Left ventricle myocardium superior (tissue), 1 donor: ENCODE measurements at places on chromosomes 6 and 20.

DNA sequence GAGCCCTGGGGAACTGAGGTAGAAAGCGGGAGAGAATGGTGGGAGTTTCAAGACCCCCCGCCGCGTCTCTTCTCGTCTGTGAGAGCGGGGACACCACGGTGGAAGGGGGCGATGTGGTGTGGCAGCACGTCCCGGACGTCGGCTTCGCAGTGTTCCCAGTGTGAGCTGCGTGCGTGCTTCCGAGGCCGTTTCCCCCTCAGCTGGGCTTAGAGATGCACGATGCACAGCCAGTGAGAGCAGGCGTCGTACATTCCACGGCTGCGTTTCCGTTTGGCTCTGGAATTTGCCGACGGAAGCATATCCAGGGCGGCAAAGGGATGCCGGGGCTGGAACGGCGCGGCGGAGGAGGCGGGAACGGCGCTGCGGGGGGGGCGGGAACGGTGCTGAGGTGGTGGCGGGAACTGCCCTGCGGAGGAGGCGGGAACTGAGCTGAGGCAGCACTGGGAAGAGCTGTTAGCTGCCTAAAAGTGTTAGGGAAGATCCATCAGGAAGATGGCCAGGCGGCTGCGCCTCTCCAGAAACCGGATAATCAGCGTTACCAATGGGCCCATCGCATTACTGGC lies 37.7 kb downstream of the KIF25 start:
- DNase-seq, result peak; percentile 79

GRCh38 chr6:131040866-131041265 lies 22.2 kb downstream of the EPB41L2 start:
- DNase-seq, result no peak

DNA sequence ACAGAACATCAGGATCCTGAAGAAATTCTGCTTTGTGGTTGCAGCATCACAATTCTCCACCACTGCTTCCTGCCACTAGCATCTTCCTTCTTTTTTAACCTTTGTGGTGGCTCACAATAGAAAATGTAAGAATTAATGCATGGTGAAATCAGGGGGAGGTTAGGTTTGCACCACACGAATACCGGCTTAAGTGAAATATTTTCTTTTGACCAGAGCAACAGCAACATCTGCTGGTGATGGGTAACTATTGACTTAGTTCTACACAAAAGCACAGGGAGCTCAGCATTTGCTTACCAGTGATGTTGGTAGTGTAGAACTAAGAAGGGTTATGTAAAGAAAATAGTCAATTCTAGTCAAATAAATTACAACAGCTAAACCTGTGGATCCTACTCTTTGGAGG lies 280.5 kb downstream of the SYNE1 start:
- no peak for DNase-seq

DNA sequence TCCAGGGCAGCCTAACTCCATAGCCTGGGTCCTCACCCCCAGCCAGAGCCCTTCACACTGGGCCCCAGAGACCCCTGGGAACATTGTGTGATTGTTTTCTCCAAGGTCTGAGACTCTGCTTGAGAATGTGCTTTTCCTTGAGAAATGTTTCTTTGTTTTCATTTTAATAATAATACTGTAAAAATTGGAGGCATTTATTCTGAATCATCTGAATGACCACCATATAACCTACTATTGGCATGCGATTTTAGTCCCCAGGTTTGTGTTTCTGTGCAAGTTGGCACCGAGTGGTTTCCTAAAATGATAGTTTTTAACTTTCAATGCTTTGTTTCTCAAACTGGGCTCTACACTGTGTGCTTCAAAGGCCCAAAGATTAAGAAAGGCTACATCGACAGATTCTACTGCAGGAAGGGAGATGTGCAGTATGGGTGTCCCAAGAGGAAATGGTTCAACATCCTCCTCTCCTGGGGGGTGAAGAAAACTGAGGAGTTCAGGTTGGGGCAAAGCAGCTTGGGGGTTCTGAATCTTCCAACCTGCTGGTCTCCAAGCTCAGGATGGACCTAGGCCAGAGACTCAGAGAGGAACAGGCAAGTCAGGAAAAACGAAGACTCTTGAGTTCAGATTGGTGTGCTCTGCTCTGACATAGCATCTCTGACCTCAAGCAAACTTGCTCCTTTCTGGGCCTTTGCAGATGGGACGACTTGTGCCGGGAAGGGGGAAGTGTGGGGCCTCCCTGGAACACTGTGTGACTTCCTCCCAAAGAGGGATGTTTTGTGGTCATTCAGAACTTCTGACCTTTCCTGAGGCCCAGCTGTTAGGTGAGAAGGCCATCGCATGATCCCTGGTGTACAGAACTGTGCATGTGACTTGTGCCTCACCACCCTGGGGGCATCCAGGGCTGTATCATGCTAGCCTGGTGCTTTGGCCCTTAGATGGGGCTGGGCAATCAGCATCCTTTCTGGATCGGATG lies 31.0 kb downstream of the DAAM2 start:
- DNase-seq, result peak; percentile 64

DNA sequence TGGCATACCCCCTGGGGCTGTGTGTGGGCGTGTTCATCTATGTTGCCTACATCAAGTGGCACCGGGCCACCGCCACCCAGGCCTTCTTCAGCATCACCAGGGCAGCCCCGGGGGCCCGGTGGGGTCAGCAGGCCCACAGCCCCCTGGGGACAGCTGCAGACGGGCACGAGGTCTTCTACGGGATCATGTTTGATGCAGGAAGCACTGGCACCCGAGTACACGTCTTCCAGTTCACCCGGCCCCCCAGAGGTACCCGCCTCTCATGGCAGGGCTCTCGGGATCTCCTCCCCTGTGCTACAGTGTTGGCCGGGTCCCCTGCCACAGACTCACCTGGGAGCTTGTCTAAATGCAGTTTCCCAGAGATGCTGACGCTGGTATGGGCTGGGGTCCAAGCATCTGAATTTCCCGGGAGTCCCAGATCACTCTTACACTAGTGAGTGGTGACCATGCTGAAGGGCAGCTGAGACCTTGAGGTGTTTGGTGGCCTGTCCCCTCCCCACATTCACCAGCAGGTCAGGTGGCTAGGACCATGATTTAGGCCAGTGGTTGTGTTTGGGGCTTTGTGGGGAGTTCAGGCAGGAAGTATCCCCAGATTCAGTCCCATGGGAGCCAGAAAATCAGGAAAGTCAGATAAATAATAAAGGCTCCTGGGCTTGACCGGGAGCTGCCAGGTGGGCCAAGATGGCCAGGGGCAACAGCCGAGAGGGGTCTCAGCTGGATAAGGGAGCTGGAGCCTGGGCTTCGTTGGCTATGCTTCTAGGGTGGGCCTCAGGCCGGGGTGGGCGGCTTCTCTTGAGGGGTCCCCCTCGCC lies 11.8 kb downstream of the ENTPD6 start:
- no peak for DNase-seq

- no peak for DNase-seq
These were observed 113.8 kb downstream of the TAF4 start for GRCh38 chr20:61951695-61952533.

GRCh38 chr20:50242863-50243609 lies 52.4 kb downstream of the CEBPB start:
- no peak for DNase-seq

GRCh38 chr6:158047127-158047518 lies 65.5 kb downstream of the SYNJ2 start:
- DNase-seq, result peak; percentile 37

DNA sequence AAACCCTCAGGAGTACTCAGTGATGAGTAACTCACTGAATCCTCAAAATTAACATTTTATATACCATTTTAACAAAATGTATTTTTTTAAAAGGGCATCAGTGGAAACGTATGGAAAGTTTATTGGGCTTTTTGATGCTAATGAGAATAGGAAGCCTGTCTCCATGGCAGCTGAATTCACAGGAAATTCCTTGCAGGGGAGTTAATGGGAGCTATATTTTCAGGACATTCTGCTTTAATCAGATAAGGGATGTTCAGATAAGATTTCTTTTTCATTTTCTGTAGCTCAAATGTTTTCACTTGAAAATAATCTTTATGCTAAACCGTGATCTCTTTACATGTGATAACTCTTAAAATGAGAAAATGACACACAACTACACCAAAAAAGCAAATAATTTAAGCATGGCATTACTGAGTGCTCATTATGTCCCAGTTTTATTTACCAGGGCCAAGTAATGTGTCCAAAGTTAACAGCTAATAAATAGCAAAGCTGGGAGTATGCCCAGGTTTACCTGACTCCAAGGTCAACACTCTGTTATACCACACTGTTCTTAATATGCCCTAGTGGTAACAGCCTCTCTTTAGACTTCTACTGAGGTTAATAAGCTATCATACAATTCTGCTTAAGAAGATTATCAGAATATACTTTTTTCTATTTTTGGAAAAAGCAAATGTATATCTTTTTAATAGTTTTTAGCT lies 348.1 kb downstream of the GRIK2 start:
- no peak for DNase-seq
